Stimulated activated effector memory CD8-positive, alpha-beta T cell treated with anti-CD3 and anti-CD28 coated beads, Interleukin-12 subunit alpha, Interleukin-12 subunit beta, amount 100 ng/mL, for 72 hours (primary cell): ENCODE measurements at places on chromosomes 4 and X.

GRCh38 chr4:99826016-99826415 is 9.4 kb downstream of the DAPP1 start:
- DNase-seq, result no peak

- no peak for DNase-seq
These were observed 13.7 kb downstream of the DDX60 start for GRCh38 chr4:168304744-168305459.

DNA sequence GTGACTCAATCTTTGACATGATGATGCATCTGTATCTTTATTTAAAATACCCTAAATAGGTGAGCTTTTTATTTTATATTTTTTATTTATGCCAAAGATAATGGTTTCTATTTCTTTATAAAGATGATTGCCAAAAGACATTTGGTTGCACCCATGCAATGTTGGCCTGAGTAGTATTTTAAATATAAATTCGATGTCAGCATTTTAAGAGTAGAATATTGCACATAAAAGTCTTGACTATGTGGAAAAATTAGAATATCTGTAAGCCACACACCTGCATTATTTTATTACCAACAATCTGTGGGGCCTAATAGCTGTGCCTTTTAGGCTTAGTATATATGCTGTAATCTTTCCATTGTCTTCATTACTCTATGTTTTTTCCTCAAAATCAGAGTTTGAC is 91.4 kb downstream of the CPXCR1 start:
- DNase-seq, result no peak

DNA sequence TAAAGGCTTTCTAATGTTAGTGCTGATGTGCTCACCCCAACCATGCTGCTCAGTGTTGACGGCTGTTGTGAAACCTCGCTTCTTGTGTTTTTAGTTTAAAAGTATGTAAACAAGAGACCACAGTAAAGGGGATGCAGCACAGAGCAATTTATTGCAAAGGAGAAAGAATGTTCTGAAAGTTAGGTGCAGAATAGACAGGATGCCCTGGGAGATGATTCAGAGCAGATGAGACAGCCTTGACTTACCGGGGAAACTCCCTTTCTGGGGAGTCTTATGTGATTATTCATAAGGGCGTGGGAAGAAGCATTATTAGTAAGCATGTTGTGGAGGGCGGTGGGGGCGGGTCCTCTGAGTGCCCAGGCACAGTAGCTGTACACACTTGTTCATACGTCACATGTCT is 47.7 kb downstream of the EVC start:
- peak; percentile 66 for DNase-seq

DNA sequence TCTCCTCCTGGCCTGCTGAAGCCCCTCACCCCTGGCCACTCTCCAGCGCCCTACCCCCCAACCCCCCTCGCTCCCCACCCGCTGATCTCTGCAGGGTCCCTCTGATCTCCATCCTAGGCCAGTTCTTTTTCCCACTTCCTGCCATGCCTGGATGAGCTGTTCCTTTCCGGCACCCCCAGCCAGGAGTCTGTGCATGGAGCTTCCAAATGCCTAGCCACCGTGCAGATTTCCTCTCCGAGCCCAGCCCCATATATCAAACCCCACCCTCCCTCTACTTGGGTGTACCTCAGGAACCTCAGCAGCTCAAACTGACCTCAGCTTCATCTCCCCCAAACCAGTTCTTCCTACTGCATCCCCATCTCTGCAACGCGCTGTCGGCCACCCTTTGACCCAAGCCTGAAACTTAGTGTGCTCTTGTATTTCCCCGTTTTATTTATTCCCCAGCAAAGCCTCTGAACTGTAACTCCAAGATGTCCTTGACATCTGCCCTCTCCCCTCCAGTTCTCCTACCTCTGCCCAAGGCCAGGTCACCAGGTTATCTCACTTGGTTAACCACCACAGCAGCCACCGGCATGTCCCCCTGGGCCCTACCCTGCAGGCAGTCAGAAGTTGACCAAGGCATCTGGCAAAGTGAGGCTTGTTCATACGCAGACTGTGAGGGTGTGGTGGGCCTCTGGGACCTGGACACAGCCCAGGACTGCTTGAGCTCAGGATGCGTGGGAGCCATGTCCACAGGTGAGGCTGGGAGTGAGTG is 194.9 kb upstream of the PSAPL1 start:
- DNase-seq, result no peak

GRCh38 chrX:30489323-30489722 is 88.2 kb downstream of the TASL start:
- no peak for DNase-seq

- DNase-seq, result no peak
These were observed 202.2 kb downstream of the SH2D1A start for GRCh38 chrX:124548571-124548970.

- DNase-seq, result no peak
These were observed 4.7 kb downstream of the RIPPLY1 start for GRCh38 chrX:106898462-106898861.

GRCh38 chr4:25770847-25771246 is 91.9 kb downstream of the SEL1L3 start:
- no peak for DNase-seq

- DNase-seq, result no peak
These were observed 44.8 kb upstream of the CBR4 start for GRCh38 chr4:169054879-169055278.

- DNase-seq, result no peak
These were observed 5.5 kb upstream of the USP53 start for GRCh38 chr4:119207051-119207450.

DNA sequence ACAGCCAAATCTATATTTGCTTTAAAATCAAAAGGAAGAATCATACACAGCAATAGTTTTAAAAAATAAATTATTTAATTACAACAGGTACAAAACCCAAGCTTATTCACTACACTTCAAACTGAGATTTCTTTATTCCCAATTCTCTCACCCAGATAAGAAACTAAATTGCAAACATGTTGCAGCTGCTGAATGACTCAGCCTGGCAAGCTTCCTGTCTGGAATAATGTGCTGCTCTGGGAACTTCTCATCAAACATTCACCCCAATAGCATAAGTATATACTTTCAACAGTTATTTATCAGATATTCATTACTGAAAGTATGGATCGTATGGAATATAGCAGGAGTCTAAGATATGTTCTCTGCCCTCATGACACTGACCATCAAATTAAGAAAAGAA is 43.0 kb upstream of the GABRA2 start:
- DNase-seq, result no peak

GRCh38 chr4:28357990-28358389 is 1497.3 kb downstream of the STIM2 start:
- DNase-seq, result no peak

GRCh38 chrX:84320614-84321013 is 132.6 kb upstream of the RPS6KA6 start:
- no peak for DNase-seq

DNA sequence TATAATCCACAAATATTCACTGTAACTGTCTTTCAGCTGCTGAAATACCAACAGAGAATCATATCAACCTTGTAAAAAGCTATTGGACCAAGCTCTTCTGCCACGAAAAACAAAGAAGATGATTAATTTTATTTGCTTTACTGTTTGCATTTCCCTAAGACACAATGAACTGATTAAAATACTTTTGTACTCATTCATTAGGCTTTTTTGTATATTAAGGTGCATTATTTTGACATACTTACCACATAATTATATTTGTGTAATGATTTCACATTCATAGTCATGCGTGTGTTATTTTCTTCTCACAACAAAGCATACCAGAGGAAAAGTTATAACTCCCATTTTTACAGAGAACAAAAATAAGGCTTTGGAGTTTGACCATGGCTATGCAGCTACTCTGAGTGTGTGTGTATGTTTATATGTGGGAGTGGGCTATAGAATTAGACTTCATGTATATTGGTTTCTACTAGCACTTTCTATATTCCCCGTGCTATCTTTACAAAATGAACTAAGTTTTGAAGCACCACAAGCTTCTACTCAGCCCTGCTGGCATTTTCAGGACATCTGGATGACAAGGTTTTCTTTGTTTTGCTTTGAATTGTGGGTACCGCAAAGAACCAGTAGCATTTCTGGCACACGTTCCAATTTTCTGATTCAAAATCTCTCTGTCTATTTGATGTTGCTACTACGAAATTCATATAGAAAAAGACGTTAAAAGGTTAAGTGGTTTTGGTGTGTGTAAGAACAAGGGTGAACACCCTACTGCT is 11.0 kb upstream of the FGF5 start:
- no peak for DNase-seq

DNA sequence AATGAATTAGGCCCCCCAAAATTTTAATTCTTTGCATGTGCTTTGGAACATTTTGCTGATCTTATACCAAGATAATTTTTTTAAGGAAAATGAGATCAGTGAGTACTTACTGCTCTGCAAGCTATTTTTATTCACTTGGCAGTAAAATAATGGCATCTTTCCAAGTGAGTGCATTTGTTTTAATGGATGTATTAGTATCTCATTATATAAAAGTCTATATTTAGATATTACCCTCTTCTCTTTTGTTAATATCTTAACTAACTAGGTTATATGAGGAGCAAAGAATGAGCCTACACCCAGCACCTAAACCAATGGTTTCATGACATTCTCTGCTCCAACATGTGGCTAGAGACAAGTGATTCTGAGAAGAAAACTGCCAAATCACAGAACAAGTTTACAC is 21.1 kb upstream of the ARAF start:
- no peak for DNase-seq

GRCh38 chrX:30580641-30581040 is 3.1 kb upstream of the TASL start:
- no peak for DNase-seq
